Left ventricle myocardium superior (tissue), 1 donor: ENCODE measurements at places on chromosomes 2 and 18.

- DNase-seq = no peak
Observed at GRCh38 chr18:49666045-49666775, 104.4 kb downstream of the LIPG start.

- no peak for DNase-seq
Observed at GRCh38 chr2:68734688-68735525, at the start of gene ARHGAP25. Gene ARHGAP25 (plus strand): TSS chr2:68734811. CDS start chr2:68735200, 389 bp downstream.

DNA sequence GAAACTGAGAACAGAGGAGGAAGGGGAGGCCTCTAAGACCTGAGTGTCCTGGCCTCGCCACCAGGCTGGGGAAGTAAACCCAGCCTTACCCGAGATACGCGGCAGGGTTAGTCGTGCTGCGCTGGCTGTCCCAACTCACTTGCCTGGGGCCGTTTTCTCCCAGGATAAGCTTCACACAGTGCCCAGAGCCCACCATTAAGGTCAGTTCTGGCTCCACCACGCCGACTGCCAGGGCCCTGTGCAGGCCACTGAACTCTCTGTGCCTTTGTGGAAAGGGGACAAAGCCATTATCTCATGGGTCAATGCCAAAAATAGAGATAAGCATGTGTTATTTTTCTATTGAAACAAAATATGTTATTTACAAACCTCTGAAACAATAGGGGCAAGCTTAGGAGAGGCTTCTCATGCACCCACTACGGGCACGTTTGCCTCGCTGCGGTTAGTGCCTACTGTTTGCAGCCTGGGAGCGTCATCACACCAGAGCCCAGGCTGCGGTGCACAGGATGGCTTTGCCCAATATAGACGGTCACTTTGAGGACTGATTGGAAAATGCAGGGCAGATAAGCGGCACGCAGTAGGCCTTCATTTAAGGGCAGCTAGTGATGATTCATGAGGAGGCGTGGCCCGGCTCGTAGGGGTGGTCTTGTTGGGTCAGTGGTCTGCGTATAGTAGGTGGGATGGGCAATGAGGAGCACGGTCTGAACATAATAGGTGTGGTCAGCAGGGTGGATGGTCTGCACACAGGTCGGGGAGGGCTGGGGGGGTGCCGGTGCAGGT is 242.1 kb downstream of the GLI2 start:
- no peak for DNase-seq

- DNase-seq = no peak
Observed at GRCh38 chr2:42794271-42795046, 2.1 kb upstream of the HAAO start.

DNA sequence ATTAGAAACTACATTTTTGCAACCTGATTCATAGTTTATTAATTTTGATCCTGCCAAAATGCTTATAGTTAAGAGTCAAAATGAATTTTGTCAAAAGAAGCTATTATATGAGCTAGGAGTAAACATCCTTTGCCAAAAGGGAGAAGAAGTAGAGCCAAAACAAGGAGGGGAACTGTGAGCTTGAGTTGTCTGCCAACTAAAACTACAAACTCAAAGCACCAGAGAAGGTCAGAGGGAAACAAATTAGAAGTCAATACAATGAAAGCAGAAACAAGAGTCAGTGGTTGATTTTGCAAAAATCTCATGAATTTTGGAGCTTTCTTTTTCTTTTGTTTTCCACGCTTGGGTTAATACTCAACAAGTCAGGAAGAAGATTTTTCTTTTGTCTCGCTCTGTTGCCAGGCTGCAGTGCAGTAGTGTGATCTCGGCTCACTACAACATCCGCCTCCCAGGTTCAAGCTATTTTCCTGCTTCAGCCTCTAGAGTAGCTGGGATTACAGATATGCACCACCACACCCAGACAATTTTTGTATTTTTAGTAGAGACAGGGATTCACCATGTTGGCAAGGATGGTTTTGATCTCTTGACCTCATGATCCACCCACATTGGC is 508.5 kb downstream of the RIT2 start:
- DNase-seq = no peak

DNA sequence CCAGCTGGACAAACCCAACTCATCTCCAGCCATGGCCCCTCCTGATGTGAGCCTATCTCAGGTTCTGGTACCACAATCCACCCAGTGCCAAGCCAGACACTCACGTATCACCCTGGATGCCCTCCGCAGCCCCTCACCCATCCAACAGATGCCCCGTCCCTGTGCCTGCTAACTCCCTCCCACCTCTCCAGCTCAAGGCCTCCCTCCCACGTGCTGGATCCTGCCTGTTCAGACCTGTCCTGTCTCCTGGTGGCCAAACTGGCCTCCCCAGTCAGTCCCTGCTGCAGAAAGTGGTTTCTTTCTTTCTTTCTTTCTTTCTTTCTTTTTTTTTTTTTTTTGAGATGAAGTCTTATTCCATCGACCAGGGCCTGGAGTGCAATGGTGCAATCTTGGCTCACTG is 86.2 kb downstream of the RRM2 start:
- DNase-seq = peak; percentile 11

DNA sequence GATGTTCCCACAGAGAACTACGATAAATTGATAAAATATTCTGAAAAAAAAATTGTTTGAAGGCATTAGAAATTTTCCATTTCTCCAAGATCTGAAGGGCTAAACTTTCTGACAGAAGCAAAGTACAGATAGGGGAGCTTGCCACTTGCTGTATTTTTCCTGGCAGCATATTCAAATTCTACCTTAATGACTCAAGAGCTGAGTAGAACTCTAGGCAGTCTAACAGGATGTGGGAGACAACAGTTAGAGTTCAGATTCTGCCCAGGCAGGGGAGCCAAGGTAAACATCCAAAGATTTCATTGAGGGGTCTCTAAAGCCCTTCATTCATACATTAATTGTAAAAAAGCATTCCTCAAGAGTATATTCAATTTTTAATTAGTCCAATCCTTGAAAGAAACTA is 46.0 kb upstream of the RIT2 start:
- no peak for DNase-seq

- no peak for DNase-seq
Observed at GRCh38 chr2:19488009-19488691, 129.7 kb upstream of the OSR1 start.

- DNase-seq = no peak
Observed at GRCh38 chr2:176650104-176650837, 381.0 kb downstream of the MTX2 start.

- peak; percentile 39 for DNase-seq
Observed at GRCh38 chr2:17646838-17647701, 106.5 kb downstream of the SMC6 start.

GRCh38 chr2:207227062-207227748 is 61.5 kb upstream of the KLF7 start:
- DNase-seq = peak; percentile 32

GRCh38 chr2:239004274-239005015 is 156.6 kb downstream of the TWIST2 start:
- no peak for DNase-seq

- no peak for DNase-seq
Observed at GRCh38 chr2:2016651-2017311, 272.5 kb upstream of the PXDN start.

DNA sequence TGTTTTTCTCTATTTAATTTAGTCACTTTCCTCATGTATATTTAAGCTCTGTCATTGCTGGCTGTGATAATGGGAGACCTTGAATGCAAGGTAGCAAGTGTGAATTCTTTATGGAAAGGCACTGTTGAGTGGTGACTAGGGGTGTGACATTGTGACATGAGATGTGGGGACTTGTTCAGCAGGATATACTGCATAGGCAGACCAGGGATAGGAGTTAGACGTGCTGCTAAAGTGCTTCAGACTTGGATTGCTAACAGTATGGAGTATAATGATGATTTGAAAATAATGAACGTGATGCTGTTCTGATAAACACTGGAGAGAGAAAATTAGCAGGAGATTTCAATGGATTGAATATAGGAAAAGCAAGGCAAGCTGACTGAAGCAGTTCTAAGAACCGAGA is 135.1 kb downstream of the NCOA1 start:
- no peak for DNase-seq

GRCh38 chr2:120703330-120703994 is 32.2 kb upstream of the GLI2 start:
- DNase-seq = no peak

- no peak for DNase-seq
Observed at GRCh38 chr2:120330946-120331822, 14.8 kb upstream of the INHBB start.

- no peak for DNase-seq
Observed at GRCh38 chr2:189178054-189178453, 1.5 kb downstream of the COL5A2 start.

- DNase-seq = no peak
Observed at GRCh38 chr2:172834881-172835280, 99.2 kb downstream of the RAPGEF4 start.

DNA sequence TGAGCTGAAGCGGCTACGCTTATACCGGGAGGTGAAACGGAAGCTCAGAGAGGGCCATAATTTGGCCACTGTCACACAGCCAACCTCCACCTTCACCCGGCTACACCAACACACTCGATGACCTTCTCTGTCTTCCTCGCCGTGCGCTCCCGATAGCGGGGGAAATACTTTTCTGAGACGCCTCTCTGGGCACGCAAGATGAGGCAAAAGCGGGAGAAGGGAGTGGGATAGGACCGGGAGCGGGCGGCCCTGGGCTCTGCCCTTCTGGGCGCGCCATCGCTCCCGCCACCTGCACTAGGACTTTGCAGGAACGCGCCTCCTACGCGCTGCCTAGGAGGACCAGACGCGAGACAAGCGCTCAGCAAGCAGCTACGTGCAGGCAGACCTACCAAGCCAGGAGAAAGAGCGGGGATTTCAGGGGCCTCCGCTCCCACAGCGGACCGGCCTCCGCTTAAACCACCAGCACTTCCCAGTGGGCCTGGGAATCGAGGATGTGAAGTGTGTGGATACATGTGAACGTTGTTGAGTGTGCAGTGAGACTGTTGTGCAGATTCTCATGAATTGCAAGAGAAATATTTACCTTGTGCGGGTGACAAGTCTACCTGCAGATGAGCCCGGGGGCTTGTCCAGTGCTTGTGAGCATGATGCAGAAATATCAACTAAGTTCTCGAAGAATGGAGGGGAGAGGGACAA is 11.4 kb downstream of the SIX3 start:
- DNase-seq = no peak

- DNase-seq = no peak
Observed at GRCh38 chr2:118942031-118942430, at the start of gene MARCO. Gene MARCO (plus strand): TSS chr2:118942194. CDS start chr2:118942301, 107 bp downstream.

DNA sequence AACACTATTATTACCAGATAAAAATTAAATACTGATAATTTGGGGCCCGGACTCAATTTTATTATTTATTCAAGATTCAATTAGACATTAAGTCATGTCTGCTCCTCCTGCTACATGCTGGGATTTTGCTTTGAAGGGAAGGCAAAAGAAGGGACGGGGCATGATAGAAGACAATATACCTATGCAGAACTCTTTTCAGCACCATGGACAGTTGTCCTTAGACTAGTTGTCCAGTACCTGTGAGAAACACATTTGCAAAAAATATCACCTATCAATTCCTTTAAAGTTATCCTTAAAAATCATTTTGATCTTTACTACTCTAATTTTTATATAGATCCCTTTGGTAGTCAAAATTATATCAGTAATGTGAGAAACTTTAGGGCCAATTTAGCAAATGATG is 100.2 kb upstream of the SULT1C3 start:
- no peak for DNase-seq
